Mammary epithelial cell (primary cell): ENCODE measurements at places on chromosomes 13 and 19.

GRCh38 chr13:33353210-33353609, 67.7 kb upstream of the STARD13 start:
- DNase-seq = no peak

GRCh38 chr13:29524176-29524575, 71.3 kb downstream of the SLC7A1 start:
- DNase-seq = no peak

DNA sequence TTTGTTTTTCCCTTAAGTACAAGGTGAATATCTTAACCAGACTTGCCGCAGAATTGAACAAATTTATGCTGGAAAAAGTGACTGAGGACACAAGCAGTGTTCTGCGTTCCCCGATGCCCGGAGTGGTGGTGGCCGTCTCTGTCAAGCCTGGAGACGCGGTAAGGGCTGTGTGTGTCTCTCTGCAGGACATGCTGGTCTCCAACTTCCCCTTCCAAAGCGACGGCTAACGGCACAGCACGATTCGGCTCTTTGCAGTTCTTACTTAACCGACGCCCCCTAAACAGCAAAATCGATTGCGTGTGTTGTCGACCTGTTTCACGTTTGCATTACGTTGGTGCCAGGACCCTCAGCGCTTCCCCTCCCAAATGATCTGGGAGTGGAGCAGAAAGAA, 73.2 kb downstream of the GGACT start:
- DNase-seq = no peak

DNA sequence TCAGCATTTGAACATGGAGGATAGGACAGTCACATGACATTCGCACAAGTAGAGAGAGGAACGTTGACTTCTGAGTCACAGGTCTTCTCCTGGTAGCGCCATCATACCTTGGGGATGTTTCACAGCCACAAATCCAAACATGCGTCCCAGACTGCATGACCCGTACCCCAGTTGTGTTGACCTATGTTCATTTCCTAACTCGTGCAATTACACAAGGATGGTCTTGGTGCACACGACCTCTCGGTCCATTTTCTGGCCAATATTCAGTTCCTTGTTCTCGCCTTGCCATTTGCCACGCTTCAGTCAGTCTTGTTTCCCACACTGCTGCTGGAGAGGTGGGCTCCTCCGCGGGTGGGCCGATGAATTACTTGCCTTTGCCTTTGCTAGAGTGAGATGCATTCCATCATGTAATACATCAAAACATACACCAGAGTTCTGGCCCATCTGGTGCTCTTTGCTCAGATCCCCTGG, 87.3 kb downstream of the COL4A2 start:
- no peak for DNase-seq

GRCh38 chr13:35594096-35594495, 117.6 kb upstream of the MAB21L1 start:
- no peak for DNase-seq

- DNase-seq = peak; percentile 89
Measured at GRCh38 chr19:56091751-56092546, 29.1 kb downstream of the ZNF787 start.

DNA sequence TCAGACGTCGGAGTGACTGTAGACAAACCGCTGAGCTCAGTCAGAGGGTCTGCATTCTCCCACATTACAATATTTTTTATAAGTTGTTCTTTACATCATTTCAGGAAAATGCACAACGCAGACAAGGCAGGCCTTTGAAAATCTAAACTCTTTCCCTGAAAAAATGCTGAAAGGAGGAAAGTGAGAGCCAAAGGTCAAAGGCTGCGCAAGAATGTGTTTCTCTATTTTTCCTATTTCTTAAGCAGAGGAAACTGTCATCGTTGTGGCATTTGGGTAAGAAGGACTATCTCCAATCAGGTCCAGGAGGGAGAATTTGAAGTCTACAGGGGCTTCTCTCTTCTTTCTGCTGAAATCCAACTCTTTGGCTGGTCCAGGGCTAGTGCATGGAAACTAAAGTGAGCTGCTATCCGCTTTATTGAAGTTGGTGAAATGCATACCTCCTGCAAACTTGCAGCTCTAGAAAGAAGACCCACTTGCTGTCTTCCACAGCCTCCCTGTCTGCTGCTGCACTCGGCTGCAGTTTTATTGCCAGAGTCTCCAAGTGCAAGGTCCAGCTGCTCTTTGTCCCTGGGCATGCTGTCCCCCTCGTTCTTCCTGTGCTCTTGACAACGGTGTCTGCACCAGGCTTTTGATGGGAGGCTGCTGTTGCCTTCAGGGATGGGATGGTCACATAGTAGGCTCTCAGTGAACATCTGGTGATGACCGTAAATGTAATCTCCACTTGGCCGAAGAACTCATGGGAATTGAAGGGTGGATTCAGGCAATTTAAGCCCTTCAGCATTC, 31.2 kb downstream of the ZNF536 start:
- no peak for DNase-seq

DNA sequence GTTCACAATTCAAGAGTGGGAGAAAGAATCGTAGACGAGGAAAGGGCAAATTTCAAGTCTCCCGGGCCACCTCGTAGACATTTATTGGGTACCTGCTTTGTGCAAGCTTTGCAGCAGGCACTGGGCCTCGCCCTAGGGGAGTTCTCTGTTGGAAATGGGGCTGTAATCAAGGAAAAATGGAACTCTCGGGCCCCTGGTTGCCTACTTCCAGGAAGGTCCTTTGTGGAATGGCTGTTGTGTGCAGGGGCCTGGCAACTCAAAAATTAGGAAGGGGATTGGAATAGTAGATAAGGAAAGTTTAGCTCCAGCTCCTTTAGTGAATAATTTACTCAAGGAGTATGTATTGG, 612 bp downstream of the ZNF526 start:
- DNase-seq = no peak

DNA sequence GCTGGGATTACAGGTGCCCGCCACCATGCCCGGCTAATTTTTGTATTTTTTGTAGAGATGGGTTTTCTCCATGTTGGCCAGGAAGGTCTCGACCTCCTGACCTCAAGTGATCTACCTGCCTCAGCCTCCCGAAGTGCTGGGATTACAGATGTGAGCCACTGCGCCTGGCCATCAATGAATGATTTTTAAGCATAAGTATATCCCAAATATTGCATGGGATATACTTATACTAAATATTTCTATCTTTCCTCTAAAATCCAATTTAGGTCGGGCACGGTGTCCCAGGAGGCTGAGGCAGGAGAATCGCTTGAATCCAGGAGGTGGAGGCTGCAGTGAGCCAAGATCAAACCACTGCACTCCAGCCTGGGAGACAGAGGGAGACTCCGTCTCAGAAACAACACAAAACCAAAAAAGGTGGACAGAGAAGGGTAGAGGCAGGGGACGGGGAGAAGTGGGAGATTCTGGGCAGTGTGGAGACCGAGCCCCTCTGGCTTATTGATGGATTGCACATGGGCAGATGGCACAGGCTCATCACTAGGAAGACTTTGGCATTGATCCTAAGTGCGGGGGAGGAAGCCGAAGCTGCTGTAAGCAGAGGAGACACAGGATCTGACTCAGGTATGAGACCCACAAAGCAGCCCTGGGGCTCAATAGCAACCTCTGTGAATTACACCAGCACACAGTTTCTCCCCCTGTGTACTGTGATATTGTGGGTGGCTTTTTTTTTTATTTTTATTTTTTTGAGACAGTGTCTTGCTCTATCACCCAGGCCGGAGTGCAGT, 13.5 kb downstream of the ARRDC5 start:
- peak; percentile 95 for DNase-seq

- DNase-seq = no peak
Measured at GRCh38 chr13:32205431-32206096, 109.6 kb downstream of the ZAR1L start.

- DNase-seq = no peak
Measured at GRCh38 chr13:94263038-94263437, 216.4 kb downstream of the DCT start.

DNA sequence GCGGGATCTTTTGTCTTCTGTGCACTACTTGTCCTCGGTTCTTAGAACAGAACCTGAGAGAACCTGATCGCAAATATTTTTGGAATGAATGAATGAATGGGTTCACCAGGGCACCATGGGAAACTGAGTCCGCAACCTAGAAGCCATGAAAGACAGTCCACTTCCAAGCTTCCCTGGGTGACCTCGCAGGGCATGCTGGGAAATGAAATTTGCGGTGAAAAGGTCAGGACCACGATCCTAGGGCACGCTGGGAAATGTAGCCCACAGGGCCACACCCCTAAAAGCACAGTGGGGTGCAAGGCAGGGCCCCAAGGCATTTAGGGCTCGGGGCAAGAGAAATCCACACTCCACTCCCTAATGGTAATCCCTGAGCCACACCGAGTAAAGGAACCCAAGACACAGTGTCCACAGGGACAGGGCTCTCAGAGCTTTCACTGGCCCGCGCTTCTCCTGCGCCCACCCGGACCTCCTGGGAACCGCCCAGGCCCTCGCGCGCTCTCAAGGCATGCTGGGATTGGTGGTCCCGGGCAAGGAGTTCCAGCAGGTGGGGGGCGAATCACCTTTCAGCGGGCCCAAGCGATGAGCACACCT, 1.1 kb upstream of the PPP1R12C start:
- no peak for DNase-seq

GRCh38 chr13:92802776-92803175, 423.8 kb upstream of the GPC6 start:
- DNase-seq = no peak

DNA sequence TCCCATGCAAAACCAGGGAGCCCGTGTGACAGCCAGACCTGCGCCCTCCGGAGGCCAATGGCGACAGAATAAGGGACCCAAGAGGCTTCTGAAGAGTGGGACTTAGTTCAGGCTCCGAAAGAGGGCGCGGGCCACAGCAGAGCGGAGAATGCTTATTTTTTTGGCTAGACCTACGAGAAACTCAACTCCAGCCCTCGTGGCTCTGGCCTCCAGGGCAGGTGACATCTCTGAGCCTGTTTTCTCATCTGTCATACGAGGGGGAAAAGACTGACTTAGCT, 23.0 kb downstream of the DPP9 start:
- DNase-seq = no peak

DNA sequence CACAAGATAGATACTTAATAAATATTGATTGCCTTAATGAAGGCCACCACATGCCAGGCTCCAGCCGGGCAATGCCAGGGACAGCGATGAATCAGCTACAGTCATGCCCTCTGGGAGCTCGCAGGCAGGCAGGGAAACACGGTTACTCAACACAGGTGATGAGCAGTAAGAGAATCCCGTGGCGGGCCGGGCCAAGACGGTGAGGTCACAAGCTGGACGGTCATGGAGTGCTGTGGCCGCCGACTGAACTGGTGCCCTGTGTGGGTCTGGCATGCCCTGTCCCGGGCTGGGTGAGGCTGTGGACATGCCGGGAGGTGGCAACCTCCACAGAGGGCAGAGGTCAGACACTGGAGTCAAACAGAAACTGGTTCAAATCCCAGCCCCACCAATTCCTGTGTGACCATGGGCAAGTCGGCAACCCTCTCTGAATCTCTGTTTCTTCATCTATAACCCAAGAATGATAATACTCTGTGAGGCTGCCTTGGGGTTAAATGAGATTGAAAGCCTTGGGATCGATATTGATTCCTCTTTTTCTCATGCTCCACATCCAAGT, 13.2 kb upstream of the PAK4 start:
- DNase-seq = peak; percentile 92

- peak; percentile 58 for DNase-seq
Measured at GRCh38 chr19:12796146-12797071, 5.1 kb downstream of the JUNB start.
